ENCODE measurements at places on chromosomes 1 and 21. TPM values are rescaled to one million over a fixed set of nuclear protein-coding genes. Genes with fewer than 3 reads are reported as not detected.

DNA sequence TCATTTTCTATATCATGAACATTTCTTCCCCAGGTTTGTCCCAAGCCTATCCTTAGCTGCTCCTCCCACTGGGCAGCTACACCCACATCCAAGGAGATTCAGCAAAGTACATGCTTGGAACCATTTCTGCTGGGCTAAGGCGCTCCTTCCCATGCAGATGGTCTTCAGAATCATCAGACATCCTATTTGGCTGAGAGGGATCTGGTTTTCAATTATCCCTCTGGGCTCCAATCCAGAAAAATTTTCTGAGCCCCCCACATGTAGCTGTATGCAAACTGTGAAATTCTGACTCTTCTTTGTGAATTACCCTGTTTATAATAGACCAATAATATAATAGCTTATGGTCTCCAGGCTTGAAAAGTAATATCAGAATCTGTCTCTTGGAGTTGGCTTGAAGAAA lies 99.2 kb downstream of the LAMC2 start:
- no peak for DNase-seq

DNA sequence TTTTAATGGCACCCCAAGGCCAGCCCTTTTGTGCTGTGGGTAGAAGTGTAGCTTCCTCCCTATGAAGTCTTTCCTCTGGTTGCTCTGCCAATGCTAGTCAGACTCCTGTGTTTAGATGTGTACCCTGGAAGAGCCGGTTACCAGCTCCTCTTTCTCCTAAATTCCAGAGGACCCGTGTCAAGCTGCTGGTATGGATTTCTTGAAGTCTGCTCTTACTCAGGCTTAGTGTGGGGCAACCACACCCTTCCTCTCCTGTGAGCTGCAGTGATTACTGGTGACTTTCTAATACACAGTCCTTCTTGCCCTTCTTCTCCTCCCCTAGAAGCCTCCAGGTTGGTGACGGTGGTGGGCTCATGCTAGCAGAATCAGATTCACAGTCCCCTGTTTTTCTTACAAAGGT lies 74.1 kb upstream of the AKT3 start:
- no peak for DNase-seq

GRCh38 chr1:219553934-219554502 lies 58.9 kb downstream of the ZC3H11B start:
- no peak for DNase-seq

- no peak for DNase-seq
Measured at GRCh38 chr1:179510038-179510437, 65.7 kb downstream of the NPHS2 start.

GRCh38 chr1:119569095-119569494 lies 62.1 kb downstream of the HSD3B1 start:
- no peak for DNase-seq

- no peak for DNase-seq
Measured at GRCh38 chr1:156804572-156805243, 11.9 kb downstream of the SH2D2A start.

DNA sequence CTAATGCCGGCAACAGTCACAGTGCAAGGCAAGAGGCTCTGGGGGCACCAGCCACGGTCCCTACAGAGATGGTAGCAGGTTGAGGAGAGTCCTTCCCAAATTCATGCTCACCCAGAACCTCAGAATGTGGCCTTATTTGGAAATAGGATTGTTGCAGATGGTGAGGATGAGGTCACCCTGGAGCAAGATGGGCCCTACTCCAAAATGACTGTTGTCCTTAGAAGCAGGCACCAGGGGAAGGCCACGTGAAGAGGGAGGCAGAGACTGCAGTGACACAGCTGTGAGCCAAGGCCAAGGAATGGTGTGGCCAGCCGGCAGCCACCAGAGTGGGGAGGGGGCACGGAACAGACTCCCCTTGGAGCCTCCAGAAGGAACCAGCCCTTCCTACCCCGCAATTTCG lies 70.8 kb upstream of the CLDN14 start:
- no peak for DNase-seq

DNA sequence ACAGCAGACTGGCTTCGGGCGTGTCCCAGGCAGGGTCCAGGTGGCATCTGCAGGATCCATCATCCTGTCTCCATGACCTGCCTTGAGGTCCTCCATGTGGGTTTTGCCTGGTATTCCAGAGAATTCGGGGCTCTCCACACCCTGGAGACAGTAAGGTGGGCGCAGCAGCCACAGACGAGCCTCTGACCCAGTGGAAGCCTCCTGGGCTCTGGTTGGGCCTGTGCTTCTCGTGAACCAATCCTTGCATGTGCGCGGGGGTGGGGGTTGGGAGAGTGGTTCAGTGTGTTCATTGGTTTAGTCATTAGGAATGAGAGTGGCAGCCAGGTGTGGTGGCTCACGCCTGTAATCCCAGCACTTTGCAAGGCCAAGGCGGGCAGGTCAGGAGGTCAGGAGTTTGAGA lies 32.1 kb upstream of the TNFRSF1B start:
- DNase-seq, result no peak

GRIK1 gene
- 0.73 TPM for polyA plus RNA-seq

- DNase-seq, result no peak
Measured at GRCh38 chr1:25486602-25487001, 55.9 kb downstream of the MACO1 start.

- no peak for DNase-seq
Measured at GRCh38 chr1:203291201-203292096, 13.9 kb upstream of the BTG2 start.

- no peak for DNase-seq
Measured at GRCh38 chr21:42931560-42932235, 6.3 kb upstream of the ERVH48-1 start.

- no peak for DNase-seq
Measured at GRCh38 chr1:244881552-244882280, 17.4 kb upstream of the HNRNPU start.

GRCh38 chr1:180157576-180158057 lies 2.9 kb downstream of the QSOX1 start:
- peak; percentile 68 for DNase-seq

SPRR2G gene
- not detected for polyA plus RNA-seq

DNA sequence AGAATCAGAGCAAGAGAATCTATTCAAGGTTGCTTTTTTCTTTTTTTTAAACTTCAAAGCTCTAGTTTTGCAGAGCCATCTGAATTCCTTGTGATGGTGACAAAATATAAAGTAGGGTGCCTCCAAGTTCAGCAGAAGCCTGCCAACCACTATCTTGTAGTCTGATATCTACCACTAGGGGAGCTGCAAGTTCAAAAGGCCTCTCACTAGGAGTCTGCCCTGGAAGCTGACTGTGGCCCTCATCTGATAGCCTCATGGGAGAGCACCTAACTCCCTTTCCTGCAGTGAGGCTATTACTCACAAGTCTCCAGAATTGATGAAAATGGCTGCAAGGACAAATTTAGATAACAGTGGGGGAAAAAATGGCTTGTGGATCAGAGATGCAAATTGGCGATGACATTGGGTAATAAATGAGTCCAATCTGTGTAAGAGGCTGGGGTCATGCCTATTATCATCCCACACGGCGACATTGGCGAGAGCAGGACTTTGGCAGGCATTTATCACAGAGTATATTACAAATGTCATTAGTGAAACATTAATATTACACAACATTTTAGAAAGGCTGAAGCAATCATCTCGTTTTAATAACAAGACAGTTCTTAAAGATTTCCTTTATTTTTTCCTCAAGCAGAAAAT lies 10.7 kb upstream of the ZP4 start:
- no peak for DNase-seq

DNA sequence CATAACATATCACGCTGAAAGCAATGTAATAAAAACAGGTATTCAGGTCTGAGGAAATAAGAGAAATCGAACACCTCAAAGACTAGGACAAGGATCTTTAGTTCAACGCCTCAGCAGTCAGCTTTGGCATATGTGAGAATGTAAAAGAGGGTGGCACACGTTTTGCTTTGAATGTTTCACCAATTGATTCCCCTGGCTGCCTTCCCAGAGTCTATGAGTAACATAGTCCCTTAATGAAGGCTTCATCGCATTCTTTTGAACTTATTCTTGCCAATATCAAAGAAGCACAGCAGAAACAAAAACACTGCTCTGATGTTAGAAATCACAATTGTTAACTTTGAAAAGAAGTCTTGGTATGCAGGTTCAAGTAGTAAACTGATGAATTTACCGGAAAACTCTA lies 764.8 kb downstream of the ADGRL2 start:
- DNase-seq, result no peak
